SJCRH30 (cell line): ENCODE measurements at places on chromosomes 7 and 10. TPM values are rescaled to one million over a fixed set of nuclear protein-coding genes. Genes with fewer than 3 reads are reported as not detected.

- DNase-seq: no peak
Observed at GRCh38 chr7:142833174-142834048, 21.5 kb upstream of the EPHB6 start.

DNA sequence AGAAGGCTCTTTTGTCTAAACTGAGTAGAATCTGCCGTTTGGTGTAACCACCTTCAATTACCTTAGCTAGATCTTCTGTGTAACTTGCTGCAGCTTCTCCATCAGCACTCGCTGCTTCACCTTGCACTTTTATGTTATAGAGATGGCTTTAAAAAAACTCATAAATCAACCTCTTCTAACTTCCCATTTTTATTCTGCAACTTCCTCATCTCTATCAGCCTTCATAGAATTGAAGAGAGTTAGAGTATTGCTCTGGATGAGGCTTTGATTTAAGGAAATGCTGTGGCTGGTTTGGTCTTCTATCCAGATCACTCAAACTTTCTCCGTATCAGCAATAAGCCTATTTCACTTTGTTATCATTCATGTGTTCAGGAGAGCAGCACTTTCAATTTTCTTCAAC is 1131.9 kb upstream of the CELF2 start:
- no peak for DNase-seq

GRCh38 chr7:94662548-94662947 is 6.6 kb upstream of the SGCE start:
- DNase-seq: peak; percentile 76

Gene FAM221A
- total RNA-seq: 1.5 and 1.8 TPM in 2 replicates

Gene GNG11
- total RNA-seq: 12.5 and 12.7 TPM in 2 replicates
